ENCODE measurements at places on chromosomes 5 and 9.
A peak's percentile ranks its signal among the peaks of the same experiment; 100 is the strongest.

GRCh38 chr5:148267962-148268361 is 632 bp upstream of the SPINK13 start:
- DNase-seq, result no peak

DNA sequence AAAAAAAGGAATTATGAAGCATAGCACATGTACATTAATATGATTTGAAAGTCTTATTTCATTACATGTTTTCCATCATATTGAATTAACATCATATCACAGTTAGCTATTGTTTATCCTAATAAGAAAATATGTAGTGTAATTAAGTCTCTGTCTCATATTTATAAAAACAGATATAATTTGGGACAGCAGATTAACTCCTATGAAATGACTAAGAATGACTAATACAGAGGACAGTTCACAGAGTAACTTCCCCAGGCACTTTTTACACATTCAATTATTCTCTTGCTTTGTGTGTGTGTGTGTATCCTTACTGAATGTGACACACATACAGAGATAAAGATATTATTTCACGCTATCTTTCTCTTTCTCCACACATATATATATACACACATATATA is 2400.9 kb upstream of the C9orf72 start:
- no peak for DNase-seq

DNA sequence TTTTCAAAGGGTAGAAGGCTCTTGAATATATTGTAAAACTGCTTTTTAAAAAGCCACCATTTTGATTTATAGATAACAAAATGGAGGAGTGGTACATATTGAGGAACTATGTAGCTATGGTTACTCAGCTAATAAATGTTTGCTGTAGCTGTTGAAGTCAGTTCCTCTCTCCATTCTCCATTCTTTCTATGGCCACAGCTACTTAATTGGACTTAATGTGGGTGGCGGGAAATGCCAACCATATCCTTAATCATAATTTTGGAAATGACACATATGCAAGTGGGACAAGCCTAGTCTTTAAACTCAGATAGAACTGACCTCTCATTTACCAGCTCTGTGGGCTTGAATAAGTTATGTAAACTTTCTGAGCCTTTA is 10.6 kb downstream of the CDKN2A start:
- DNase-seq, result no peak

DNA sequence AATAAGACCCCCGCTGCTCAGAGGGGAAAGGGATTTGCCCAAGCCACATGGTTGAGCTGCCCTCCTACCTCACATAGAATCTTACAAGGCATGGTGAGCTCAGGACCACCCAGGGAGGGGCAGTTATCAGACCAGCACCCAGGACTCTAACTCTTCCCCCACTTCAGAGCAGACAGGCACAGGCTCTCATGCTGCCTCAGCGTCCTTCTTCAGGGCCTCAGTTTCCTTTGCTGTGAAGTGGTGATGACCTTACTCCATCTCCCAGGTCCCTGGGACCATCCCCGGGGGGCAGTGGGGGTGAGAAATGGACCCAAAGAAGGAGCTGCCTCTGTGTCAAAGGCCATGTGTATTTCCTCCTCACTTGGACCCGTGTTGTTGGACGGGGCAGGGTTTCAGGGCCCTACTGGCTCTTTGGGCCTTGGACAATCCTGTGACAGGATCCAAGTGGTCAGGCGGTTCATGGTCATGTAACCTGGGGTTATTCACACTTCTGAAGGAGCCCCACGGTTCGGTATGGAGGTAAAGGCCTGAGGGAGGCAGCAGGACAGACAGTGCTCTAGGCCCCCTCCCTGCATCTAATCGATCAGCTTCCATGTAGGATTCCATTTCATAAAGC is 31.7 kb upstream of the CSF1R start:
- no peak for DNase-seq

- no peak for DNase-seq
Observed at GRCh38 chr5:74665816-74666215, 19.2 kb upstream of the HEXB start.

- DNase-seq, result no peak
Observed at GRCh38 chr9:133322701-133323100, 13.3 kb downstream of the SURF6 start.

GRCh38 chr9:97573482-97574073 is 59.6 kb downstream of the TSTD2 start:
- DNase-seq, result peak; percentile 7

DNA sequence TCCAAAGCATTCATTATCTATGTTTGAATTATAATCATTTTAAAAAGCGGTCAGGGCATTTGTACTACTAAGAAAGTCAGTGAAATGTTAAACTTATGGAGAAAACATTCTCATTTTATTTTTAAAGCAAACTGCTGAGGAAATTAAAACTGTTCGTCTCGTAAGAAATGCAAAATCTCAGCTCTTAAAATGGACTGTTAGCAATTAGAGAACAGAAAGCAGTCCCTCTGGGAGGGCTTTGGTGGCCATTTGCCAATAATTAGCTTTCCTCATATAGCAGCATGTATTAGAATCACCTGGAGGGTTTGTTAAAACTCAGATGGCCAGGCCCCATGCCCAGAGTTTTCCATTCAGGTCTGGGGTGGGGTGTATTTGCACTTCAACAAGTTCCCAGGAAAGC is 120.7 kb upstream of the RASEF start:
- no peak for DNase-seq

DNA sequence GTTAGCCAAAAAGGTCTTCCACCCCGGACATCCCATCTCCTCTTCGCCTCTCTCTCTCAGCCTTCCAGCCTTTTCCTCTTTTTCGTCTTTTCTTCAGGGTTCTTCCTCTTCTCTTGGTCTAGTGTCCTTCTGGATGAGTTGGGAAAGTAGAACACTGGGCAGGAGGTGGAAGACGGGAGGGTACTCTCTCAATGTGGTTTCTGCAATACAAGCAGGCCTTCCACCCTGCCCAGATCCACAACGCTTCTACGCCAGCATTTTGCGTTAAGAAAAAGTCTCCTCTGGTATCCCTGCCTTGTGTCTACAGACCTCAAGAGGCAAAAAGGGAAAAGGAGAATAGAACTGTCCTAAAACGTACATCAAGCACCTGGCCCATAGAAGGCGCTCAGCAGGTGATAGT is 587.8 kb downstream of the BNC2 start:
- no peak for DNase-seq

DNA sequence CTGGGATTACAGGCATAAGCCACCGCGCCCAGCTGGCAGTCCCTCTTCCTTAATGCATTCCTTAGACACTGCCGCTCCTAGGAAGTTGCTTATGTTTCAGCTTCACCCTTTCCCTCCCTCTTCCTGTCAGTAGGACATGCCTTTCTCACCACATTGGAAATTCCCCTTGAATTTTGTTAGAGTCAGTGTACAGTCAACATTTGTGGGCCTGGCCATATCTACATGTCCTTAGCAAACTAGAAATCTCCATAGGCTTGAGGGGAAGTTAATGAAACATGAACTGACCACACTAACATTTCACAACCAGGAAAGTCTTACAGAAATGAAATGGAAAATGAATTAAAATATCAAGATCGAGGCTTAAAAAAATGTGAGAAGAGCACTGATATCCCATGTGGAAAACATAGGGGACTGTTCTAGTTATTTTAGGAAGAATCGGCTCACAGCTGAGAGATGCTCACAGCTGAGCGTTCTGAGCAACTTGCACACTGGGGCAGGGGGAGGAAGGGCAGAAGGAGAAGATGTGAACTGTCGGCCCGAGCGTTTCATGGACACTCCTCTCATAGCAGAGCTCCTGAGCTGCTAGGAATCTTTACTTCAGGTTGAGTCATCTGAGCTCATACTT is 21.1 kb upstream of the LVRN start:
- DNase-seq, result no peak

GRCh38 chr9:84542554-84542953 is 127.0 kb upstream of the NTRK2 start:
- DNase-seq, result no peak

GRCh38 chr9:134483361-134484184 is 157.3 kb downstream of the RXRA start:
- no peak for DNase-seq

- DNase-seq, result no peak
Observed at GRCh38 chr5:172002840-172003512, 3.5 kb downstream of the FBXW11 start.

- no peak for DNase-seq
Observed at GRCh38 chr9:97176206-97176605, 131.3 kb upstream of the CCDC180 start.

- DNase-seq, result no peak
Observed at GRCh38 chr5:87400305-87400899, 12.3 kb downstream of the CCNH start.

- DNase-seq, result no peak
Observed at GRCh38 chr5:179128976-179129375, 68.8 kb downstream of the ZNF354C start.

- no peak for DNase-seq
Observed at GRCh38 chr9:89812556-89813181, 207.9 kb downstream of the GADD45G start.

GRCh38 chr5:32621256-32621655 is 35.9 kb downstream of the SUB1 start:
- no peak for DNase-seq

DNA sequence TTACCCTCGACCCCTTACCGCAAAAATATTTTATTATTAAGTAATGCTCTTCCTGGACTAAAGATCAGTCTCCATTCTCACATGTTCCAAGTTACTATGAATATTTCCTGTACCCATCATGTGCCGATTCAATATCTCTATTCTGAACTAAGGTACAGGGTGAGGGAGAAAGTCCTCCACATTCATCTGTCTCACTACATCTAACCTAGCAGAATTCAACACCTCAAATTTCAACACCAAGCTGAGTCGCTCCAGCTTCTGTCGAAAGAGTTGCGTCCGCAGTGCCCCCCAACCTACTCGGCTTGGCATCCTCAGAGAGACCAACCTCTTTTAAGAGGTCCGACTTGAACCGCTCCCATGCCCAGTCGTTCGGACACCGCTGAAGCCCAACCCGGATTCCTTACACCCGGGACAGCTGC is 1.0 kb downstream of the CERT1 start:
- no peak for DNase-seq

- DNase-seq, result no peak
Observed at GRCh38 chr9:1031951-1032601, 18.1 kb upstream of the DMRT2 start.

- no peak for DNase-seq
Observed at GRCh38 chr9:125544988-125545651, 161.9 kb downstream of the MAPKAP1 start.

DNA sequence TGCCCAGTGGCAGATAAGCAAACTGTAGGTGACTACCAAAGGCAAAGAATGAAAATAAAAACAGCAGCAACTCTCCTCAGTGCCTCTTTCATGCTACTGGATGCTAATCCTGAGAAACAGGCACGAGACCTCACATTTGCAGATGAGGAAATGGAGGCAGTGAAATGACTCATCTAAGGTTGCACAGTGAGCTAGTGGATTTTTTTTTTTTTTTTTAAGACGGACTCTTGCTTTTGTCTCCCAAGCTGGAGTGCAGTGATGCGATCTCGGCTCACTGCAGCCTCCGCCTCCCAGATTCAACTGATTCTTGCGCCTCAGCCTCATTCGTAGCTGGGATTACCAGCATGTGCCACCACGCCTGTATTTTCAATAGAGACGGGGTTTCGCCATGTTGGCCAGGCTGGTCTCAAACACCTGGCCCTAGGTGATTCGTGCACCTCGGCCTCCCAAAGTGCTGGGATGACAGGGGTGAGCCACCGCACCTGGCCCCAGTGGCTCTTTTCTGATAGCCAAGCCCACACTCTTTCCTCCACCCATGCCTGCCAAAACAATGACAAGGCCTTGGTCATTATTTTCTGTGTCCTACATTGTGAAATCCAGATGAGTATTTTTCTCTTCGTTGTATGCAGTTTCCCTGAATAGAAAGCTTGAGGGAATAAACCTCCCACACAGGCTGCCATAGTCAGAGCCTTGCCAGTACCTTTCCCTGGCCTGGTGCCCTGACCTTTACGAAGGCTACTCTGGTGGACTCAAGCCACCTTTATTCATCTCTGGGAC is 19.2 kb downstream of the DOCK2 start:
- no peak for DNase-seq

GRCh38 chr5:154403234-154403633 is 42.6 kb upstream of the SAP30L start:
- DNase-seq, result no peak

DNA sequence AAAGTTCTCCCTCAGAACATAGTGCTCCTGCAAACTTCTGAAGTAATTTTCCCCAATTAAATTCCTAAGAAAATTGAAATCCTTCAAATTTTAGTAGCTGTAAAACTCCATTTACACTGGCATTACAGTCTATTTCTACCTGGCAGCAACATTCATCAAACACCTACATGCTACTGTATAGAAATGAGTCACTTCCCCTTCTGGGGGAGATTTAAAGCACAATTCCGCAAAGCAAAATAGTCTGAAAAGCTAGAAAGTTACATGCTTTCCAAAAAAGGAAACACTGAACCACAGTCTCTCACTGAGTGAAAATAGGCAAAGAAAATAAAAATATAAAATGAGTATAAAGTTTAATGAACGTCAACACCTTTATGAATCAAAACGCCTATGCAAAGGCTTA is 43.3 kb downstream of the MCTP1 start:
- no peak for DNase-seq

- DNase-seq, result no peak
Observed at GRCh38 chr9:109771796-109772531, 8.0 kb upstream of the PALM2AKAP2 start.

GRCh38 chr5:102782217-102782872 is 27.2 kb downstream of the PAM start:
- DNase-seq, result no peak

GRCh38 chr5:172632346-172633092 is 8.5 kb upstream of the NEURL1B start:
- no peak for DNase-seq

GRCh38 chr9:124180557-124180956 is 77.2 kb upstream of the NEK6 start:
- no peak for DNase-seq
